ENCODE measurements at places on chromosomes 7 and 10.

DNA sequence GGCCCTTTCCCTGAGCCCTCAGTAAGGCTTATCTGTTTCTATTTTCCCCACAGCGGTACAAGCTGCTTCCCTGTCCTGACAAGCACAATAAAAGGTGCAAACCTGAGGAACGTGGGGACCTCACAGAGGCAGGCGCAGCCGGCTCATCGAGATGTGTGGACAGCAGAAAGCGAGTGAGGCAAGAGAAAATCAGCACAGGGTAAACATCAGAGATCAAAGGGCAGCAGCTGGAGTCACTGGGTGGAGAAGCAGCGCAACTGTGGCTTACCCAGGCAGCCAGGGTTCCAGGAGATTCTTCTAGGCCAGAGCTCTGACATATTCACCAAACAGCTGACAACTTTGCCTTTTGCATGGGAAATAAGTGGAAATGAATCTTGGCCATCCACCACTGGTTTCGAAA, 212.6 kb downstream of the WDR11 start:
- DNase-seq, result no peak

DNA sequence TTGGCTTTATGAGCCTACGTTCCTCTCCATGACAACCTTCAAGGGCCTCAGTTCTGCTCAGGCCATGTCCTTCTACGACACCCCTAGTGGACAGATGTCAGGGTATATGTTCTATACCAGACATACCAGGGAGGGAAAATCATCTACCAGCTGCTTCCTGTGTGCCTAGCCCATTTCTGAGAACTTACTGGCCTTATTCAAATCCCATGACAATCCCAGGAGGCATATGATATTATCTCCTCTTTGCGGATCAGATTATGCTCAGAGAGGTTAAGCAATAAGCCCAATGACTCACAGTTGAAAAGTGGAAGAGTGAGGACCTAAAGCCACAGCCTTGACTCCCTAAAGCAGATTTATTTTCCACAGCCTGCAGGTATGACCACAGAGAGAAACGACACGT, 139.3 kb downstream of the GLI3 start:
- DNase-seq, result peak; percentile 97

DNA sequence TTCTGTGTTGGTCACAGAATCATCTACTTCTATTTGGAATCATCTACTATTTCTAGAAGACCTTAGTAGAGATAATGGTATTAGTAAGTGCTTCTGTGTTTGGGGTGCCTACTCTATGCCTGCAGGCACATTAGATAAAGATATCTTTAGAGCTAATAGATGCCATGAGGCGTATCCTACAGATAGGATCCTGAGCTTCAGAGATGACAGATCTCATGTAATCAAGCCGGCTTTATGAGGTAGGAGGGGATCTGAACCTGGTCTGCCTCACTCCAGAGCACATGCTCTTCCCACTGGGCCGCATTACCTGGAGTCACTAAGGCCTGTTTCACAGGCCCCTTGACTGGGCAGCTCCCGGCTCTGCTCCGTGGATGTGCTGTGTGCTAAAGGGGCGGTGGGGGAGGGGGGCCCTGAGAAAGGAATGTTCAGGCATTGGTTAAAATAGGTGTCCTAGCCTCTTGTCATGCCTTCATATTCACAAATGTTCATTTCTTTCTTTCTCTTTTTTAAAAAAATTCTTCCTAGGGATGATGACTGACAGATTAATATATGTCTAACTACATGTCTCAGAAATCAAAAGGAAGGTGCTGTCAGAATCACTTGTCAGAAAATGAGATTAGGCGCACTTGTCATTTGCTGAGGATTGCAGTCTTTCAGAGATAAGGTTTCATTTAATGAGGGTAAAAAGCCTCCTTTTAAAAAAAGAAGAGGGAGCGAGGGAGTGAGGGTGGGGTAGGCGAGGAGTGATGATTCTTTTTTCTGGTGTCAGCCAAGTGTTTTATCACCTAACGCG, 458.0 kb upstream of the GALNT17 start:
- DNase-seq, result no peak

- DNase-seq, result no peak
Measured at GRCh38 chr10:95758351-95759025, 2.5 kb downstream of the ENTPD1 start.

DNA sequence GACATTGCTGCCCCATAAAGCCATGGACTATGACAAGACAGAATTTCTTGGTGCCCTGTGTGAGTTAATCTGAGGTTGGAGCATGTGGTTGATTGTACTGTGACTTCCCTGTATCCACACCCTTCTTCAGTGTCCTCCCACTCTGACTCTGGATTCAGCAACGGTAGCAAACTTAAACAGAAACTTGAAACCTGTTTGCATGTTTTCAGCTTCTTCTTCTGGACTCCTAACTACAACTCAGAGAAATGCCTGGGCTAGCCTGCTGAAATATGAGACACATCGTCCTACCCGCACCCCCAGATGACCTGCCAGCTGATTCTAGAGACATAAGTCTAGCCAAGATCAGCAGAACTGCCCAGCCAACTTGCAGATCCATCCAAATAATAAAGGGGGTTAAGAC, 78.4 kb downstream of the IPMK start:
- DNase-seq, result peak; percentile 92

- DNase-seq, result no peak
Measured at GRCh38 chr7:85175217-85175616, 11.6 kb downstream of the SEMA3D start.

DNA sequence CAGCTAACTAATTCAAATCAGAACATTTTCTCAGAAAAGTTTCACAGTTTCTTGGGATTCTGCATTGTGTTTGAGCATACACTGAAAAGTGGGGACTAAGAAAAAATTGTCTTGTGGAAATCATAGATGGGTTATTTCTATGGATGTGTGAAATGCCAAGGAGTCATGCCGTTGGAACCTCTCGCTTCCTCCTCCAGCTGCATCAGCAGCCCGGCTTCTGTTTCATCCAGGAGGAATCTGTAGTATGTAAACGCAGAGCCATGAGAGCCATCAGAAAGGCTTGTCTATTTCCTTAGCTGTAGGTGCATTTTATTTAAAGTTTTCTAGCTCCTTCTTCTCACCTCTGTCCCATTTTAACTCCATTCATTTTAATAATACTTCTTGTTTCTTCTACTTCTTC, 1144.1 kb downstream of the GATA3 start:
- peak; percentile 75 for DNase-seq

DNA sequence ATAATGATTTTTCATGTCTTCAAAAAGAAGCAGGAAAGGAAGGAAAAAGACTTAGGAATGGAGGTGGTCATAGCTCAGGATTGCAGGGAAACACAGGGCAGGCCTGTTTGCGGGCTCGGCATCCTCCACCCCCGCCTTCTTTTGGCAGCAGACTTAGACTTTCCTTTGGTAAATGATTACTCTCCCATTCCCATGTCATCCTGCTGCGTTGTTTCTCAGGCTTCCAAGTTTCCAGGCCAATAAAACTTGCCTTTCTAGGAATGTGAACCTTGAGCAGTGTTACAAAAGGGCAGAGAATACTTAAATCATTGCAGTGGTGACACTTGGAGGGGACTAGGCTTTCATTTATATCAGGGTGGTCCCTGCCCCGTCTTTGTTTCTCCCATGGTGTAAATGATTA, 34.0 kb upstream of the DGKB start:
- no peak for DNase-seq

- DNase-seq, result no peak
Measured at GRCh38 chr7:73829505-73829904, 1.3 kb upstream of the CLDN4 start.

DNA sequence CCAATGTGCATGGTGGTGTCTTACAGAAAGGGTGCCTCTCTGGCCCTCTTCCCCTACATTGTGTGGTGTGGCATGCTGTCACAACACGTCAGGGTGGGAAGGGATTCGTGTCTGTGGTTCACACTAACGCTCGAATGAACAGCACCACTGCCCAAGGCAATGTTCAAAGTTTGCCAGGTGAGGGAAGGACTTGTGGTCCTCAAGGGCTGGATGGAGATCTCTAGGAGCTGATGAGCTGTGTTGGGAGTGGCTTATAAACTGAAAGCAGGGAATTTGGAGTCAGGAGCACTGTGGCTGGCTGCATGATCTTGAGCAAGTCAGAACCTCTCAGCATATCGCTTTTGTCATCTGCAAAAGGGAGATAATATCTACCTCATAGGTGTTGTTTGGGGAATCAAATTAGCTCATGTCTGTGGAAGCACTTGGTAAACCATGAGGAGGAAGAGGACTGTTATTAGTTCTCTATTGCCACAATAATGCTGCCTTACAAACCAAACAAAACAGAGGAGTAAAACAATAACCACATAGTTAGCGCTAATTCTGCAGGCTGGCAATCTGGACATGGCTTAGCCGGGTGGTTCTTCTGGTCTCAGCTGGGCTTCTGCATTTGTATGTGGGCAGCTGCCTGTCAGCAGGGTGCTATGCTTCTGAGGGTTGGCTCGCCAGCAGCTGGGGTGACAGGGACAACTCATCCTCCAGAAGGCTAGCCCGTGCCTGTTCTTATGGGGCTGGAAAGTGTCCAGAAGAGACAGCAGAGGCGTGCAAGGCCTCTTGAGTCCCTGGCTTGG, 22.9 kb upstream of the C10orf105 start:
- no peak for DNase-seq

DNA sequence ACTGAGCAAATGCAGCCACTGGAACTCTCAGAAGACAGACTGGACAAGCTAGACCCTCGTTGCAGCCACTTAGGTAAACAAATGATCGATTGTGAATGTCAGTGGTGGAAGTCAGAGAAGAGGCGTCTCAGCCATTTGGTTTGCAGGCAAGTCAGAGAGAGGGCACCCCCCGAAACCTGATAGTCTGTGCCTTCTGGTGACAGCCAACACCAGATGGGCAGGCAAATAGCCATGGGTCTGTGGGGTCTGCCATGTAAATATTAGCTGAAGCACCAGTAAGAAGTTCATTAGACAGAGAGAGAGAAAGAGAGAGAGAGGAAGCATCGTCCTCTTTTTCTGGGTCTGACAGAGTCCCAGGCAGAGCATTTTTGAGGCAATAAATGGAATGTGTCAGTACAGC, 5.4 kb downstream of the PPP1R17 start:
- DNase-seq, result no peak

- DNase-seq, result no peak
Measured at GRCh38 chr10:88545359-88545758, 37.8 kb downstream of the RNLS start.

DNA sequence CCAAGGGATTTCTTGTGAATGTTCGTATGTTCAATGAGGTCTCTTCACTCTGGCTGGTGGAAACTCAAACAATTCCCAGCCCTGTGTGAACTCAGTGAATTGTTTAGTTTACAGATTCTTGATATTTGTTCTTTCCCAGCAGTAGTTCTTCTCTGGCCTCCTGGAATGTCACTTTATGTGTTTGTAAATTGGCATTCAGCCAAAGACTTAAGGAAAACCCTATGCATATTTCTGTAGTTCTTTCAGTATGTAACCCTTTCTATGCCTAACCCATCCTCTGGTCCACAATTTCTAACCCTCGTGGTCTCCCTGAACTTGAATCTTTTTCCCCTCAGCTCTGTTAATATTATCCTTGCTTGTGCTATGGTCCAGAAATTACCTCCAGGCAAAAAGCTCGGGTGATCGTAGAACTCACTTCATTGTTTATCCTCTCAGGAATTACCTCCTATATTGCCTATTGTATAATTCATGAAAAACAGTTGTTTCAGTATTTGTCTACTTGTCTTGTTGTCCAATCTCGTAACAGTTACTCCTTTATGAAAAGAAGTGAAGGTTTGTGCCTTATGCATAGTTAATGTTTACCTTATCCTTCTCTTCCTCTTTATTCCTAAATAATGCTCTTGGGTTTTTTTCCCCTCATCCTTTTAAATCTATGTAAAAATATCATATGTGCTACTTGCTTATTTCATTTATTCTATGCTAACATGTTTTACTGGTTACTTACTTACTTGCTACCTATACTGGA, 23.7 kb upstream of the AGR3 start:
- peak; percentile 87 for DNase-seq

GRCh38 chr7:5296611-5297226, 14.0 kb downstream of the SLC29A4 start:
- DNase-seq, result no peak
